ENCODE measurements at places on chromosomes 16 and 17. TPM values are rescaled to one million over a fixed set of nuclear protein-coding genes. Genes with fewer than 3 reads are reported as not detected.
A peak's percentile ranks its signal among the peaks of the same experiment; 100 is the strongest.

DNA sequence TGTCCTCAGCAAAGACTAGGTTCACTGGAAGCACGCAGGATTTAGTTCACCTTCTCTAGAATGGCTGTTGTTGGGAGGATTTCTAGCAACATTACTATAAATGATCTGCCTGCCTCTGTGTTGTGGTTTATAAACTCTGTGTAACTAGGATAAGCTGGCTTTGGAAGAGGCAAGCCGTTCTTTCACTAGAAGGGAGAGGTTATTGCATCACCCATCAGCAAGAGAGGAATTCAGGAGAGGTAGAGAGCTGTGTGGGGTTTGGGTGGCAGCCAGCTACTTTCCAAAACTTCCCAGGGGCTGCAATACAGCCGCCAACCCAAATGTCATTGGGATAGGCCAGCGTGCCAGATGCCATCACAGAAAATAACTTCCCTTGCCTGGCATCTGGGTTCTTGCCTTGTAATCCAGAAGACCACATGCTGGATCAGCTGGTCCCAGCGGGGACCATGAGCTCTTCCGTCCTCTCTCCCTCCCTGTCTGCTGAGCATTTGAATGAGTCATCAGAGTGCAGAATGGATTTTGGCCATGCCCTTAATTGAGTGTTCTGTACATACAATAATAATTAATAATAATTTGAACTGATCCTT is 95.7 kb upstream of the RBFOX1 start:
- DNase-seq = no peak

The SKAP1 gene
- 20.8 TPM for total RNA-seq

The KRTAP3-1 gene
- total RNA-seq = not detected

GRCh38 chr17:62696726-62697490 is 69.4 kb downstream of the MRC2 start:
- no peak for DNase-seq

The CDYL2 gene
- total RNA-seq = 28.3 TPM

- DNase-seq = no peak
Observed at GRCh38 chr16:16924613-16925012, 545.7 kb downstream of the NPIPA7 start.

DNA sequence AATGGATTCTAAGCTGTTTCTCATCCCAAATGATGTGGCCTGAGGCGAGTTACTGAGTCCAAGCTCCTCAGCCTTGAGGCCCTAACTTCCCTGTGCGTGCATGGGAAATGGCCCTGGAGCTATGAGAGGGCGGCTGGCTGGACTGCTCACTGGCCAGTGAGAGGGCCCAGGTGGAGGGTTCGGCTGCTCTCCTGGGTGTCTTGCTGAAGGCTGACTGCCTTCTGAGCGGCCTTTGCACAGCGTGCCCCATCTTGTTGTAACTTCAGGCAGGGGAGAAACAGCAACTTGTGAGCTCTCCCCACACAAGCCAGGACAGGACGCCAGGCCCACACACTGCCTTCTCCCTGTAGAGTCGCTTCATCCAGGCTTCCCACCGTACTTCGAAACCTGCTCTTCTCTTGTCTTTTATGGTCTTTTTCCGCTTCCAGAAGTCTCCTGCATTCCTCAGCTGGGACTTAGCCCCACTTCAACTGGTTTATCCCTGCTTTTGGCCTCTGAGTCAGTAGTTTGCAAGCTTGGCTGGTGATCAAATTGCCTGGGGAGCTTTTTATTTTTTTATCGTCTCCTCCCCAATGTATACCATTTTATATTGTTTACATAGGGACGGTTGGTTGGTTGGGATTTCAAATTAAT is 13.3 kb downstream of the CDH3 start:
- DNase-seq = no peak

The KIF19 gene
- 48.2 TPM for total RNA-seq

DNA sequence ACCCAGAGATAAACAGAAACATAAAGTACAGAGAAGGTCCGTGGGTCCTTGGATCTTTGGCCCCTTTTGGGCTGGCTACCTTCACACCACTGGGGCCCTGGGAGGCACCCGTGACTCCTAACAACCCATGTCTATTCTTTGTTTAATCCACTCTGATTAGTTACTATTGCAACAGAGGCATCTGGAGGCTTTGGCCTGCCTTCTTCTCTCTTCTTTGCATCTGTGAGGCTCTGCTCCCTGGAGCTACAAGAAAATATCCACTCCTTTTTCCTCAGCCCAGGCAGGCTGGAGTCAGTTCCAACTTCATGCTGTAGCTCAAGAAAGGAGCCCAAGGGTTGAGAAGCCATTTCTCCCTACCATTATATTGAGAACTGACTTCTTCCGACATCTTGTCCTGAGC is 9.5 kb upstream of the CMIP start:
- no peak for DNase-seq

The FBXO39 gene
- total RNA-seq = not detected

DNA sequence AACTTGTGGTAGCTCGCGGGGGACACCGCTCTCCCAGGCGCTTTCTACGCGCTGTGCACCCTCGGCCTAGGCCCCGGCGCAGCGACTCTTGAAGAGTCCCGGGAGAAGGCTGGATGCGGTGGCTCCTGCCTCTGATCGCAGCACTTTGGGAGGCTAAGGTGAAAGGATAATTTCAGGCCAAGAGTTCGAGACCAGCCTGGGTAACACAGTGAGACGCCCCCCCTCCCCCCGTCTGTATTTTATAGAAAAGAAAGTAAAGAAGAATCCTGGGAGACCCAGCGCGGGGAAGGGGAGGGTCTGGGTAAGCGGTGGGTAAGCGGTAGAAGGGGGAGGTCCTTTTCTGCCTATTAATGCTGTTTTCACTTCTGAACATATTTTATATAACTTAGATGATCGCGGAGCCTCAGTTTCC is 486 bp upstream of the PLLP start:
- DNase-seq = no peak

DNA sequence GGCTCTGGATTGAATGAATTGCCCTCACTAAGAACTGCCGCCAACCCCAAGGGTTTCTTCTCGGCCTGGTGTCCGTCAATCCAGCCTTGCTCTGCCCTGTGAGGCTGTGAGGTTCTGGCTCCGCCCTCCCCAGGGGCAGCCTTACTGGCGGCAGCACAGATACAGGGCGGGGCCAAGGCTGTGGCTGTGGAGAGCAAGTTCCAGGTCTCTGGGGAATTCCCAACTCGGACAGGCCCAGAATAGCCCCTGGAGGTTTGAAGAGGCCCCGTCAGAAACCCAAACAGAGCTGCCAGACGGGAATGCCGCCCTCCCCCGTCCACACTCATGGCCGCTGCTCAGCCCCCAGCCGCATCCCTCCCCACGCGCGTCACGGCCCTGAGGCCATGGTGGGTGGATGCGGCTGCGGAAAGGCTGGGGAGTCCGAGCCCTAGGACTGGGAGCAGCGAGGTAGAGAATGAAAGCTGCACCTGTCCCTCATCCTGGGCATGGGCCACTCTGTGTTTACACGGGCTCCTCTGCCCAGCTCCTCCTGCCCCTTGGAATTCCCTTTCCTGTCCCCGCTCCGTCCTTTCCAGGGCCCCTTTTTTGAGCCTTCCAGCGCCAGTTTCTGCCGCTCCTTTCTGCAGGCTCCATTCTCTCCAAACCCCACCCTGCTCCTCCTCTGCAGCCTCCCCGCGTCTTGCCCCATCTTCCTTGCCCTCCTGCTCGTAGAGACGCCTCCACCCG is 660 bp upstream of the PRRT2 start:
- peak; percentile 96 for DNase-seq

DNA sequence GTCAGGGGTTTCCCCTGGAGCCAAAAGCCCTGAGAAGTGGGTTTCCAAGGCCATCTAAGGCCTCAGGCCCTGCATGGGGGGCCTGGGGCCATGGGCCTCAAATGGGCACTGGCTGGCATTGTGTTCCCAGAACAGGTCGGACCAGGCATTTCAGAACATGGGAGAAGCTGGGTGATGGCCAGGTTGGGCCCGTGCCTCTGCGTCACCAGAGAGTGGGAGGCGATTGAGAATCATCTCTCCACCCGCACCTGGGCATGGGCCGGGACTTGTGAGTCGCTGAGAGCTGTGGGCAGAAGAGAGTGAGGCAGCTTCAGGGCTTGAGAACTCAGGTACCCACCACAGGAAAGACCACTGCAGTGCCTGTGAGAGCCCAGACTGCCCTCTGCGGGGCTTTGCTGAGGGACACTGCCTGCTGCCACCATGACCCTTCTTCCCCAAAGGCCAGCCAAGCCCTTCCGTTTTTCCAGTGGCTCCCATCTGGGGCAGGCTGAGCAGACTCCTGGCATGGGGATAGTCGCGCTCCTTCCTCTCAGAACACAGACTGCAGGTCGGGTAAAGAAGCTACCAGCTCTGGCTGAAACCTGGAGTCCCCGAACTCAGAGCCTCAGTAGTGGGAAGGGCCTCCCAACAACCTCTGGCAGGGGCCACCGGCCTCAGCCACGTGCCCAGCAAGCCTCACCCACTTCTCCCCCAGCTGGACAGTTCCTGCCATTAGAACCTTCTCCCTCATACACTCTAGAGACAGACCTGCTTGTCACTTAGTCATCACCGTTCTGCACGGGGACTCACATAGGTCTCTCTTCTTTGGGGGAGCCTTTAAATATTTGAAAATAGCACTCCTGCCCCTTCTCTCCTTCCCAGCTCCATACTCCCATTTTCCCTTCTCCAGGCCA is 1.6 kb downstream of the RAB11FIP4 start:
- peak; percentile 45 for DNase-seq

The PRSS53 gene
- 2.4 TPM for total RNA-seq

Measured in spleen (tissue), 13 donors.